ENCODE measurements at places on chromosomes 12 and 14.
A peak's percentile ranks its signal among the peaks of the same experiment; 100 is the strongest.

GRCh38 chr12:121461048-121461447 is 61.1 kb downstream of the RNF34 start:
- DNase-seq, result no peak
- H3K4me1 ChIP-seq, result no peaks in the 10 kb centered on the region
- no peaks in the 10 kb centered on the region for H3K27me3 ChIP-seq
- no peak overlapping the region for H3K27ac ChIP-seq

GRCh38 chr12:54418441-54419087 is 502 bp downstream of the ITGA5 start:
- peak overlapping the region; percentile 85 for H3K27ac ChIP-seq
- H3K36me3 ChIP-seq, result no peaks in the 10 kb centered on the region
- no peak for DNase-seq
- H3K4me1 ChIP-seq, result peaks cover 39% of the 10 kb centered on the region
- H3K27me3 ChIP-seq, result no peaks in the 10 kb centered on the region

DNA sequence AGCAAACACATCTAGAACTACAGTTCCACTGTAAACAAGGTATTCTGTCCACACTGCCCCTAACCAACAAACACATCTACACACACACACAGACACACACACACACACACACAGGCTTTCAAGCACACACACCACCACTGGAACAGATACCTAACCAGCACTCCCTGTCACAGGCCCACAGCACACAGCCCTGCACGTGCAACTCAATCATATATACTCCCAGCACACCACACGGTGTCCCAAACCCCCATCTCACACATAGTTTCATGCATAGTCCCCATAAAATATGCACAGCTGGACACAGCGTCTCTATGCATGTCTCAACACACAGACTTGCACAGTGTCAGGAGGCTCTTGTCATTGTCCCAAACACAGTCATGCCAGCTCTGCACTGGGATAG is 27.6 kb downstream of the KRT8 start:
- H3K27ac ChIP-seq, result no peak overlapping the region
- DNase-seq, result no peak
- H3K4me1 ChIP-seq, result peaks cover 28% of the 10 kb centered on the region
- H3K27me3 ChIP-seq, result no peaks in the 10 kb centered on the region

GRCh38 chr14:57845316-57845715 is 20.6 kb downstream of the SLC35F4 start:
- no peak overlapping the region for H3K4me3 ChIP-seq
- no peaks in the 10 kb centered on the region for H3K4me1 ChIP-seq
- H3K36me3 ChIP-seq, result no peaks in the 10 kb centered on the region

GRCh38 chr14:52124791-52125684 is 56.2 kb upstream of the NID2 start:
- H3K4me3 ChIP-seq, result no peak overlapping the region
- H3K27me3 ChIP-seq, result no peaks in the 10 kb centered on the region
- H3K36me3 ChIP-seq, result no peaks in the 10 kb centered on the region
- no peak for DNase-seq
- no peaks in the 10 kb centered on the region for H3K4me1 ChIP-seq

DNA sequence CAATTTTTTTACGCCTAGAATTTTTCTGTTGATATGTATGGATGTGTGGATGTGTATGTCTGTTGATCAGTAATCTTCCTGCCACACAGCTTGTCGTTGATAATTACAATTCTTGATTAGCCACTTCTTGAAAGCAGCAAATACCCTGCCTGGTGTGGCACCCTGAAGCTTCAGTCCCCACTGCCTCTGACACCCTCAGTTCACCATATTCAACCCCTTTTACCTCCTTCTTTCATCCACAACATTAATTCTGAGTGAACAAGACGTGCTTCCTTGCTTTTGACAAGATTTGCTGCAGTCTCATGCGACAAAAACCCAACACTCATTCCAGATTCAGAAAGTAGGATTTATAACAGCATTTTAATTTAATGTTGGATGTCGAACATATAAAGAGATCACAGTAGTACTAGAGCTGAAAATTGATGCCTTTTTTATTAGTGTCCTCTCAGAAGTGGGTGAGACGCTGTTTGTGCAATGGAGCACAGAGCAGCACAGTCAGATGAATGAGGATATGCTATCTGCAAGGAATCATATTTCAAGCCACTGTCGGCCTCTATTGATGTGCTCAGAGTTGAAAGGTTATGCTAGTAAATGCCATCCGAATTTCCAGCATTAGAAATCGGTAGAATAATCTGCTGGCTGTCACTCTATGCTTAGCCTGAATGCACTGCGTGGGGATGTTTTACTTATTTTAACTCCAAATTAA is 383.7 kb downstream of the EGLN3 start:
- no peak for DNase-seq
- no peak overlapping the region for H3K4me3 ChIP-seq
- H3K27ac ChIP-seq, result no peak overlapping the region
- no peaks in the 10 kb centered on the region for H3K27me3 ChIP-seq
- H3K36me3 ChIP-seq, result no peaks in the 10 kb centered on the region

- no peaks in the 10 kb centered on the region for H3K36me3 ChIP-seq
- H3K4me1 ChIP-seq, result no peaks in the 10 kb centered on the region
These were observed 908.6 kb upstream of the MDGA2 start for GRCh38 chr14:48584031-48584430.

DNA sequence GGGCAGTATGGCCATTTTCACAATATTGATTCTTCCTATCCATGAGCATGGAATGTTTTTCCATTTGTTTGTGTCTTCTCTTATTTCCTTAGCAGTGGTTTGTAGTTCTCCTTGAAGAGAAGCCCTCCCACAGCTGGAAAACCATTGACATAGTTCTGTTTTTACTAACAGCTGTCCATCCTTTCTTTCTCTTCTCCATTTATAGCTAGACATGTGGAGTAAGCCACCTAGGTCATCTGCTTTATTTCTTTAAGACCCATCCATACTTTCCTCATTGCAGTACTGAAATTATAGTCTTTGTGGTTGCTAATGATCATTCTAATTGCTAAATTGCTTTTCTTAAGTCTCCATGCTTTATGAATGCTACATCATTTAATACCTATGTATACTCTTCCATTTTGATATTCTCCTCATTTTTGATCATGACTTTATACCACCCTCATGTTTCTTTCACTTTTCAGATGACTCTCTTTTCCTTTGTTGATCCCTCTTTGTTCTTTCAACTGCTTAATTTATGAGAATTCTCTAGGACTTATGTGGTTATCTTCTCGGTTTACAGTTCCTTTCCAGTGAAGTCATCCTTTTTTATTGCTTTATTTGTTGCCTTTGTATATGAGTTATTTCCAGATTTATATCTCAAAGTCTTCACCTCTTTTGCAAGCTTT is 114.2 kb downstream of the PCNX1 start:
- no peaks in the 10 kb centered on the region for H3K36me3 ChIP-seq
- no peak for DNase-seq
- H3K4me3 ChIP-seq, result no peak overlapping the region
- H3K27ac ChIP-seq, result no peak overlapping the region
- no peaks in the 10 kb centered on the region for H3K4me1 ChIP-seq

GRCh38 chr14:103880348-103881267 is 33.2 kb upstream of the PPP1R13B start:
- DNase-seq, result peak; percentile 83
- peak overlapping the region; percentile 57 for H3K27ac ChIP-seq
- H3K4me3 ChIP-seq, result no peak overlapping the region
- H3K4me1 ChIP-seq, result peaks cover 42% of the 10 kb centered on the region

- H3K4me3 ChIP-seq, result no peak overlapping the region
- no peaks in the 10 kb centered on the region for H3K4me1 ChIP-seq
- H3K27me3 ChIP-seq, result no peaks in the 10 kb centered on the region
- H3K36me3 ChIP-seq, result no peaks in the 10 kb centered on the region
These were observed 53.1 kb downstream of the KCNA1 start for GRCh38 chr12:4962539-4963486.

DNA sequence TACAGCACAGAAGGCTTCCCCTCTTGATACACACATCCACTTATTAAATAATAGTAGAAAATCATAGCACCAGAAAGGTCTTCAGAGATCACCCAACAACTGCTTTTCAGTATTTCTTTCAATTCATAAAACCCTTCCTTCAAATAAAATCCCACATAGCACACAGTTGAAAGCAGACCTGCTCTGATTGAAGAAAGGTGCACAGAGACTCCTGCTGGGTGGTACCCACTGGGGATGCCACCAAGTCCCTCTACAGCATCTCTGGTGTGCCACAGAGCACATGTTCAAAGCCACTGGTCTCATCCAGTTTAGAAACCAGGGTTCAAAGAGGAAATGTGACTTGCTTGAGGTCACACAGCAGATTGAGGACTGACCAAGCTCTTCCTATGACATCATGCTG is 427.5 kb downstream of the BCL11B start:
- no peak overlapping the region for H3K4me3 ChIP-seq
- no peaks in the 10 kb centered on the region for H3K4me1 ChIP-seq
- H3K27me3 ChIP-seq, result no peaks in the 10 kb centered on the region
- no peaks in the 10 kb centered on the region for H3K36me3 ChIP-seq
- DNase-seq, result no peak

DNA sequence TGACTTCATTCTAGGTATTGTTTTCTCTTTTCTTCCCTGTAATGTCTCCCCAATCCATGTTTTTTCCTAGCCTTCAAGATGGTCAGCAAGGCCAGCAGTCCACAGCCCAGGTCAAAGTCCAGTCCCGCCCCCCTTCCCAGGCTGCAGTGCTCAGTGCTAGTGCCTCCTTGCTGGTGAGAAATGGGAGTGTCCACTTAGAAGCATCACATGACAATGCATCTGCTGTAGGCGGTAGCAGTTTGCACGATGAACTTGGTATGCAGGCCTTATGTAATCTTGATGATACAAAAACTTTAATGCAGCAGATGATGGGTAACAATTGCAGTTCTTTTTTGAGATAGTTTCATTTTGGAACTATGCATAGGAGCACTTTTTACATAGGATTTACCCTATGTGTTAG is 88.4 kb downstream of the PCNX1 start:
- no peak for DNase-seq
- no peak overlapping the region for H3K27ac ChIP-seq
- H3K36me3 ChIP-seq, result peaks cover 8% of the 10 kb centered on the region
- no peaks in the 10 kb centered on the region for H3K4me1 ChIP-seq
- no peak overlapping the region for H3K4me3 ChIP-seq
- H3K27me3 ChIP-seq, result no peaks in the 10 kb centered on the region

DNA sequence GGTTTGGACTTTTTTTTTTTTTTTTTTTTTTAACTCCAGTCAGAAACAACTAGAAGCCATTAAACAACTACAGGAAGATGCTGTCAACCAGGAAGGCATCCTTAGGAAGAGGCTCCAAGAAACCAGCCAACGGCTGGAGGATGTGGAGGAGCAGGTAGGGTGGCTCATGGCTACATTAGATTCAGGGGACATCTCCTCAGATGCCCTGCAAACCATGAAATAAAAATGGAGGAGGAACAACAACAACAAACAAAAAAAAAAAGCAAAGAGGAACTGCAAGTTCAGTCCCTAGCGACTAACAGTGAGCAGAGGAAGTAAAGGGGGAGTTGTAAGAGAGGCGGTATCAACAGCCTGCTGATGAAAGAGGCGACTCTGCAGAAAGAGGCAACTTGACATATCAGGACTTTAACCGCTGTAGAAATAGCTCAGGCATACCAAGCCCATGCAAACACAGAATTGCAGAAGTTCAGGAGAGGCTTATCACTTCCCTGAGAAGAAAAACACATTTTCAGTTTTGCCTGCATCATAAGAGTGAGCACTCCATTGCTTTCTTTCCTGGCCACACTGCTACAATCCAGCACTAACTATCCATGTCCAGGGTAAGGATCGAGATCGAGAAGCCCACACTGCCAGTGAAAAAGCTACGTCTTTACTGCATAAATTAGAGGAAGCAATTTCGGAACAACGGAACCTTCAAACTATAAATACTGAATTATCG is 103.5 kb upstream of the BCAT1 start:
- peak overlapping the region; percentile 53 for H3K27ac ChIP-seq
- H3K36me3 ChIP-seq, result no peaks in the 10 kb centered on the region
- no peaks in the 10 kb centered on the region for H3K27me3 ChIP-seq
- peak overlapping the region; percentile 46 for H3K4me3 ChIP-seq

DNA sequence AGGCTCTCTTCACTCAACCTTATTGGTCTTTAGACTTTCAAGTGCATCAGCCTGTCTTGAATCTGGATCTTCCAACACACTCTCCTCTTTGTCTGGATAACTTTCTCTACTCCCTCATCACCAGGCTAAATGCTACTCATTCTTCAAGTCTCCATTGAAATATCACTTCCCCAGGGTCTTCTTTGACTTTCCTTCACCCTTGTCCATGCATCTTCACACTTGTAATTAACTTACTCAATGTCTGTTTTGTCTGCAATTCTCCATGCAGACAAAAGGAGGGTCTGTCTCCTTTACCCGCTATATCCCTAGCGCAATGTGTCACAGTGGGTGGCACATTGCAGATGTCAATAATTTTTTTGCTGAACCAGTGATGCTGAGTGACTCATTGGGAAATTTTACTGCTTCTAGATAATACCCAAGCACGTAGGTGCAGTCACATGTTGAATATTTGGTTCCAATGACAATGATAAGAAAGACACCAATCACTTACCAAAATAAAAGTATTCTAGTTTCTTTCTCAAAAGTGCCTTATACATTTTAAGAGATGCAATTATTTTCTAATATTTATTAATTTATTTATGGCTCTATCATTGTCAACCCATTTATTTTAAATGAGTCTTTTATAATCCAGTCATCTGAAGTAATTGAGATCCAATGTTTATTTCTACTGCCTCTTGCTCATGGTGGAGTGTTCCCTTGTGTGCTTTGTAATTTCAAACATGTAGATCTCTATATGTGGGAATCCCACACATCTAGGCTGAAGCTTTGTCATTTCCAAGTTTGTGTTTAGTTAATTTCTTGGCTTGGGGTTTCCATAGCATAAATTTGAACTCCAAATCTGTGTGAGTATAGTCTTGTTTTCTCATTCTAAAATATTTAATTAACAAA is 21.7 kb upstream of the RFC5 start:
- no peaks in the 10 kb centered on the region for H3K36me3 ChIP-seq
- H3K27ac ChIP-seq, result no peak overlapping the region
- no peaks in the 10 kb centered on the region for H3K4me1 ChIP-seq
- DNase-seq, result no peak
- no peaks in the 10 kb centered on the region for H3K27me3 ChIP-seq

DNA sequence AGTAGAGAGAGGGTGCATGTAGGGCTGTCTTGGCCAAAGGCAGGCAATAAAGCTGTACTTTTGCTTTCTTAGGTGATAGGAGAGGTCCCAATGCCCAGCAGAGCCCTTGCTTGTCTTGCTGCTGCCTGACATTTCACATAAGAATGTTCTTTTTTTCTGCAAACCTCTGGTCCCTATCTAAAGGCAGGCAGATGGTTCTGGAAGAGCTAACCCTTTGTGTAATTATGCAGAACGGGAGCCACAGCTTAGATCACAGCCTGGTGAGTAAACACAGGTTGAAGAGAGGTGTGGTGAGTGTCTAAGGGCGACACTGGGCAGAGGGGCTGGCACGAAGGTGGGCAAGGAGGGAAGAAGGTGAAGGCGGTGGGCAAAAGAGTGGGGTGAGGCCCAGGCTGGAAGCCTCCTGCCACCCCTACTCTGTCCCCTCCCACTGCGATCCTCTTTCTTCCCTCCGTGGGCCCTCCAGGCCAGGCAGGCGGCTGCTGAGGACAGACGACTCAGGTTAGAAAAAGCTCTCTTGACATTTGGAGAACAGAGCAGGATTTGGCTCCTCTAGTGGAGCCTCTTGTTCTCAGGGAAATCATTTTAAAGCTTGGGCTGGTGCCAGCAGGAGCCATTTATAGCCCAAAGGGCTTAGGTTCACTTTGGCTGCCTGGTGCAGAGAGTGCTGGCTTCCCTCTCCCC is 42.8 kb downstream of the PRMT8 start:
- no peak overlapping the region for H3K27ac ChIP-seq
- no peaks in the 10 kb centered on the region for H3K4me1 ChIP-seq
- H3K27me3 ChIP-seq, result no peaks in the 10 kb centered on the region
- DNase-seq, result no peak
- H3K4me3 ChIP-seq, result no peak overlapping the region
- H3K36me3 ChIP-seq, result no peaks in the 10 kb centered on the region

- H3K36me3 ChIP-seq, result no peaks in the 10 kb centered on the region
- H3K27ac ChIP-seq, result no peak overlapping the region
- H3K4me1 ChIP-seq, result no peaks in the 10 kb centered on the region
- H3K27me3 ChIP-seq, result no peaks in the 10 kb centered on the region
- no peak overlapping the region for H3K4me3 ChIP-seq
These were observed 169.5 kb upstream of the NTF3 start for GRCh38 chr12:5262450-5262849.

Measured in tibial nerve (tissue), 4 donors.